ENCODE measurements at places on chromosomes 7 and 10.

- DNase-seq: no peak
These were observed 447.6 kb upstream of the ZMIZ1 start for GRCh38 chr10:78620985-78621799.

DNA sequence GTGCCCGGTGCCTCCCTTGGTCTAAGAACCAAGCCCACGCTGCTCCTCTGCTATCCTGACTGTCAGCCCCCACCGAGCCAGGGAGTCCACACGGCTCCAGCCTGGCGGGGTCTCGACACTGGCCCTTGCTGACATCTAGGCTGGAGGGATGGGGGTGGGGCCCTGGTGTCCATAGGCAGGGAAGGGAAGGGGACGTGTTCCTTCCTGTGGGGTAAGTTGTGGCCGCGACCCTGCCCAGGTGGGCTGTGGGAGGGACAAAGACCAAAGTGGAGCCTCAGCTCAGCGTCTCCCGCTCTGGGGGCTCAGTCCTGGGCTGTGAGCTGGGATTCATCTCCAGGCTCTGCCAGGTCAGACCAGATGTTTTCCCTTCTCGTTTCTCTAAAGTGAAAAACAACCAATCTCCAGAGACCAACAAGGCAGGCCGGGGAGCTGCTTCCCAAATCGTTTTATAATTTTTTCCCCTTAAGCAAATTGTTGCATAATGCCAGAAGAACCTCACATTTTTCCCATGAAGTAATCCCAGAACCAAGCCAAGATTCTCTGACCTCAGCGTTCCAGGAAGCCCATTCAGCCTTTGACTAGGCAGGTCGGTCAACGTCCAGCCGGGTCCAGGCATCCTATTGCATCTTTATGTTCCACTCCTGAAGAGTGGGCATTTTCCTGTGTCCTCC lies 101.2 kb downstream of the RGS10 start:
- peak; percentile 63 for DNase-seq

DNA sequence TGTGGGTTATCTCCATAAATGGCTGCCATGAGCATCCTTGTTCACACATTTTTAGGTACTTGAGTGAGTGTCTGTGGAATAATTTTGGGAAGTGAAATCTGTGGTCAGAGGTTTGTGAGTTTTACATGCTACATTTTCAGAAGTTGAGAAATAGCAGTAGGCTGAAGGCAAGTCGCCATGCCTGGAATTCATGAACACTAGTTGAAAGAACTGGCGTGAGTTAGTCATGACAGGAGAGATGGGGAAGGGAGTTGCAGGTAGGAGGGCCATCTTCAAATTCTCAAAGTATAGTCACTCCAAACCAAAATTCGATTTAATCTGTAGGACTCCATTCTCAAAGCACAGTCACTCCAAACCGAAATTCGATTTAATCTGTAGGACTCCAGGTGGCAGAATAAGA lies 89.6 kb downstream of the EGFR start:
- DNase-seq: no peak

DNA sequence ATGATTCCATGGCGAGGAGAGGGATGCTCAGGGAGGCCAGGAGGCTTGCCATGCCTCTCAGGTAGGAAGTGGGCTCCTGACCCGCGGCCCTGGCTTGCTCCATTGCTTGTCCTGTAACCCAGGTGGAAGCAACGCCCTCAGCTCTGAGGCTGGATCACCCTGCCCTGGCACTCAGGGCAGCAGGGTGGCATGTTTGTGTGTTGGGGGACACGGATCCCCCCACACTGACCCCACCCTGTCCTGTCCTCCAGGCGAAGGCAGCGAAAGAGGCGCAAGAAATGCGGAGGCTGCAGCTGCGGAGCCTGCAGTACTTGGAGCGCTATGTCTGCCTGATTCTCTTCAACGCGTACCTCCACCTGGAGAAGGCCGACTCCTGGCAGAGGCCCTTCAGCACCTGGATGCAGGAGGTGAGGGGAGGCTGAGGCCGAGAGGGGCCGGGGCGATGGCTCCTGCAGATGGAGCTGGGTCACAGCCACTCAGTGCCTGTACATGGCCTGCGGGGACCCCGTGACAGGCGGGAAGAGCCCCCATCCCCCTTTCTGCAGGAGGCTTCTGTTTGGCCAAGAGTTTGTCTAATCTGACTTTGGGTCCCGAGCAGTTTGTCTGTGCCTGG lies 38.3 kb downstream of the PRF1 start:
- no peak for DNase-seq

- DNase-seq: no peak
These were observed 4.8 kb downstream of the IDE start for GRCh38 chr10:92569071-92569470.

GRCh38 chr7:157035302-157035701 lies 24.8 kb upstream of the MNX1 start:
- DNase-seq: no peak

- no peak for DNase-seq
These were observed 61.8 kb upstream of the NMT2 start for GRCh38 chr10:15230257-15230656.

- no peak for DNase-seq
These were observed 64.7 kb upstream of the TNRC18 start for GRCh38 chr7:5488286-5488878.

GRCh38 chr10:8289186-8289924 lies 234.9 kb downstream of the GATA3 start:
- no peak for DNase-seq

- no peak for DNase-seq
These were observed 138.9 kb downstream of the TNS3 start for GRCh38 chr7:47443049-47443448.

DNA sequence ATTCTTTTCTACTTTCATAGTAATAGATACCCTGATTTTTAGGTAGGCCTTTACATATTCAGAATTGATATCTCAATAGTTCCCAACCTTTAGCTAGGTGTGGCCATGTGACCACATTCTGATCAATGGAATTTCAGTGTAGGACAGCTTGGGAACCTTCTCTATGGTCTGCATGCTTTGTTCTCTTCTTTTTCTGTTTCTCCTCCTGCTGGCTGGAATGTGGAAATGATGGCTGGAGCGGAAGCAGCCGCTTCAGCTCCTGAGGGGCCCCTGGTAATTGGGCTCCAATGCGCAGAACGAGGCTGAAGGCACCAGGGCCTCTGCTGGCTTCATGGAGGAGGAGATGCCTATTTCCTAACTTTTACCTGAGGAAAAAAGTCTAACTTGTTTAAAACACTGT lies 152.6 kb downstream of the ZMYND11 start:
- DNase-seq: no peak

GRCh38 chr10:234708-235406 lies 99.6 kb downstream of the ZMYND11 start:
- no peak for DNase-seq

GRCh38 chr10:15703151-15703880 lies 16.4 kb downstream of the ITGA8 start:
- DNase-seq: no peak

- DNase-seq: no peak
These were observed 297.7 kb downstream of the CCDC3 start for GRCh38 chr10:12703813-12704212.

- DNase-seq: no peak
These were observed 117.8 kb downstream of the THSD7A start for GRCh38 chr7:11714205-11714604.

- peak; percentile 75 for DNase-seq
These were observed 13.1 kb upstream of the ASB4 start for GRCh38 chr7:95472581-95473161.

DNA sequence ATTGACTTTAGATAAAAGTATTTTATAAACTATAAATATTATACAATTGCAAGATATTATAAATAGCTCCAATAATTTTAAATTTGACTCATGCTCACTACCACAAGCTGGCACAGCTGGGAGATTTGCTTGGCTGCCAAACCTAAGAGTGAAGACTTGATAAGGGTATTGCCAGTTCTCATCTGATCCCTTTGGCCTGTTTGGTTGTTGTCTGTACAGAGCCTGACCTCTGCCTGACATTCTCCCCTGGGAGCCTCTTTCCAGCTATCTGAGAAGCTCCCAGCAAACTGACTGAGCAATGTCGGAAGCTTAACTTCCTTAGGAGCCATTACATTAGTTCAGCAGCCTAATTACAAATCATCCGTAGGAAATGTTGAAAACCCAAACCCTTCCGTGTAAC lies 10.2 kb upstream of the LMOD2 start:
- no peak for DNase-seq

GRCh38 chr10:29114141-29114540 lies 174.7 kb upstream of the LYZL1 start:
- no peak for DNase-seq

DNA sequence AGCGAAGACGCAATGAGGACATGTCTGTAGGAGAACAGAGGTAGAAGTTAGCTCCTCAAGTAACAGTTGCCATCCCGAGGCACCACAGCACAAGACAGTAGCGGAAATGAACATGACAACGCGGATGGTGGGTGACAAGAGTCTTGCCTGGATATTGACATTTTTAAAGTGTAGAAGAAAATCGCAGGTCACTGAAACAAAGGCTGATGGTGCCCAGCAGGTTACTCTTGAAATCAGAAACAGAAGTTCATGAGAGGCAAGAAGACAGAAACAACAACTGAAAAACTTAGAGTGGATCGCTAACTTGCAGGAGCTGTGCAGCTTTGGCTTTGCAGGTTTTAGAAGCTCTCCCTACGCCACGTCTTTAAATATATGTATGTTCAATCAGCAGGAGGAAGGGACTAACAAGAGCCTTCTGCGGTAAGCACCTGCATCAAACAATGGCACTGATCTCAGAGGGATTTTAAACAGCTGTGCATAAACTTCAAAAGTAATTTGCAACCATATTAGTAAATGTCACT lies 1.8 kb downstream of the PRKCQ start:
- DNase-seq: no peak

DNA sequence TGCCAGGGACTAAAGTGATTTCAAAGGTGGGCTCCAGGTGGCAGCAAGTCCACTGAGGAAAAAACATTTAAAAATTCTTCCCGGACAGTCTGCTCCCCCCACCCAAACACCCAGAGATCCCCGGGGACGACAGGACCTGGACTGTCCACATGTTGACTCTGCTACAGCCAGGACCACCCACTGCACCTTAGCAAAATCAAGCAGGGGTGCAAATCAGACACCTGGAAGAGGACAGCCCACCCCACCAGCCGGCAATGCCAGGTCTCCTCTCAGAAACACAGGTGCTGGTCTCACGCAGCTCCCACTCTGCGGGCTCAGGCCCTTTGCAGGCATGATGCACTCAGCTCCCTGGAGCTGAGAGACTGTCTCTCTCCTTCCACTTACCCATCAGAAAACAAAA lies 251.9 kb downstream of the TNS3 start:
- DNase-seq: no peak

GRCh38 chr10:27663621-27664020 lies 82.0 kb downstream of the MKX start:
- DNase-seq: no peak

DNA sequence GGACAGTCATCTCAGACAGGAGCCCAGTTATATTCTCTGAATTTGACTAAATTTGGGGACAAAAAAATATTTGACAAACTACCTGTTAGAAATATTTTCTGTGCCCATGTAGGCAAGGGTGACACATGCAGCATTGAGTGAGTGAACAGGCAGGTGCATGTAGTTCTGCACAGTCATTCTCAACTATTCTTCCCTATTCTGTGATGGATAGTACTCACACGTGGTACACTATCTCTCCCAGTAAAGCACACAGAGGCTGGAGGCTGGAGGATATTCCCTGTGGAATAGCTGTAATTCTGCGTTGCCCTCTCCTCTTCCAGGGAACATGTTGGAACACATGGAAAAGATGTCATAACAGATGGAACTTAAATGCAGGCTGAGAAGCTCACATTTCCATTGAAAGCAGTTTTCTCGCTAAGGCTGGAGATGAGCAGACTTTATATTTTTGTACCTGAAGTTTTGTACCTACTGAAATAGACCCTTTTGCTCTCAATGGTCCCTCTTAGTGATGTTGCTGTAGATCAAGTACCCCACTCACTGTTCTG lies 75.0 kb downstream of the GPR141 start:
- no peak for DNase-seq

- no peak for DNase-seq
These were observed 18.7 kb downstream of the SEC24C start for GRCh38 chr10:73762915-73763314.

- no peak for DNase-seq
These were observed 8.3 kb upstream of the ARHGAP21 start for GRCh38 chr10:24731942-24732341.

All from right hindlimb (tissue), 1 donor.